ENCODE measurements at places on chromosomes 7 and 10.

DNA sequence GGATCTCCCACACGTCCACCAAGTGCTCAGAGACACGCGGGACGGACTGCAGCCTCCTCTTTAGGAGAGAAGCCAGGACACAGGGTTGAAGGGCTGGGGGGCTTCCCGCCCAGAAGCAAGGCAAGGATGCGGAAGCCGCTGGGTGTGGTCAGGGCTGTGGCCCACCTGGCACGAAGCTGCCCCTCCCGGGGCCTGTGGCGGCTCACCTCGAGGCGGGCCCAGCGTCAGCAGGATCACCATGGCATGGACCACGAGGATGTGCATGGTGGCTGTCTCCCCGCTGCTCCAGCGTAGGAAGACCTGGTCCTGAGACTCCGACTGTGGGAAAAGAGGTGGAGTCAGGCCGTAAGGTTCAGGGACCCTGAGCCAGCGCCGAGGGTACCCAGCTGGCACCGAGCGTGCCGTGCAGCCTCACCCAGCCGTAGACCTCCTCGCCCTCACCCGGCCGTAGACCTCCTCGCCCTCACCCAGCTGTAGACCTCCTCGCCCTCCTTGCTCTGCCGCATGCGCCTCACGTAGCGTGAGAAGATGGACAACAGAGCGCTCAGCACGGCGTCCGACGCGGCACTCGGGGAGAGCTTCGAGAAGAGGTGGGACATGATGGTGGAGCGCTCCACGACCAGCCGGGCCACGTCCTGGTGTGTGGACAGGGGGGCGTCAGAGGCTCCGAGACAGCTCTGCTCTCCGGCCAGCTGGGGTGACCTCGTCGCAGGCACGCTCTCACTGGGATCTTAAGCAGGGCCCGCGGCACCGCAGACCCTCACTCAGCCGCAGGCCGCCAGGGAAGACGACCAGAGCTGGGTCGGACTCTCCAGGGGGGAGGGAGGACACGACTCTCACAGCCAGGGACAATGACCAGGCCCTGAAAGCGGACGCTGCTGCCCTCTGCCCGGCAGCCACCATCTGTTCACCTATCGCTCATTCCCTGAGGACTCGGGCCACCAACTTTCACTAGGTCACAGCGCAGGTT is 20.4 kb downstream of the INTS1 start:
- DNase-seq = no peak

DNA sequence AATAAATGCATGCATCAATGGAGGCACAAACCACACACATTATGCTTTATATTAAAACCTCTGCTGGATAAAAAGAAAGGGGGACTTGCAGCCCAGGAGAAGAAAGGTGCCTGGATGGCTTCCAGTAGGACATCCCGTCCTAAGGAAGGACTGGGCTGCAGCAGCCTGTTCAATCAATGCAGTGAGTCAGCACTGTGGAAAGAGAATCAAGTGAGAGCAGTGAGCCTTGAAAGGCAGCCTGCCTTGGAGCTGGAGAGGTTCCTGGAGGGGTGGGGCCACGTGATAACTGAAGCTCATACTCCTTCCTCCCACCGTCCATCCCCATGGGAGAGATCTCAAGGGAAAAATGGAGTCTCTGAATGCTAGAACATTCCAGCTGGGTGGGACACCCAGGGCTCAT is 501.2 kb downstream of the ADRA2A start:
- DNase-seq = no peak

- DNase-seq = no peak
Measured at GRCh38 chr7:128247640-128248194, 6.6 kb downstream of the LEP start.

GRCh38 chr10:93378997-93379730 is 103.0 kb downstream of the MYOF start:
- no peak for DNase-seq

DNA sequence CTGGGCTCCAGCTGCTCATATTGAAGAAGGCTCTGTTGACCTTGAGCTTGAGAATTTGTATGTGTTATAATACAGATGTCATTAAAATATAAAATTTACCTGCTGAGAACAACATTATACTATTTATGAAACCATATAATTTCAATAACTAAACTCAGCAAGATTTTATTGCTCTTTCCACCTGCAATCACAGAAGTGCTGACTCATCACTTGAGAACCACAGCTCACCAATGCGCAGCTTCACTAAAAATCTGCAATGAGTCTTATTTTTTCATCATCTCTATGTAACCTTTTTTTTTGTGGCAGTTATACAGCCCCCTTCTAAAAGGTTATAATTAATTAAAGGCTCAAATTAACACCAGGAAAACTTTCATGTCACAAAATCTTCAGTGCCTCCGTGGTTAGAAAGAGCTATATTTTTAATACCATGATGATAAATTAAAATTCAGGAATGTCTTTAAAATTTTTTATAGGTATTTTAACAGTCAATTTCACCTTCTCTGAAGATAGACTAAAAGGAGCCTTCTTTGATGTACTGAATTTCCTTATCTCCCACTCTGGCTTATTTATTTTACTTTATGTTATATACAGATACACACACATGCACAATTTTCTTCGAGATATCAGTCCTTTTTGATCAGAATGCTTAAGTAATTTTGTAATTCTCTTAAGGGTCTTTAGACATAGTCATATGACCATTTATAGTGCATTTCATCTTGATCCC is 102.7 kb downstream of the EVX1 start:
- no peak for DNase-seq

DNA sequence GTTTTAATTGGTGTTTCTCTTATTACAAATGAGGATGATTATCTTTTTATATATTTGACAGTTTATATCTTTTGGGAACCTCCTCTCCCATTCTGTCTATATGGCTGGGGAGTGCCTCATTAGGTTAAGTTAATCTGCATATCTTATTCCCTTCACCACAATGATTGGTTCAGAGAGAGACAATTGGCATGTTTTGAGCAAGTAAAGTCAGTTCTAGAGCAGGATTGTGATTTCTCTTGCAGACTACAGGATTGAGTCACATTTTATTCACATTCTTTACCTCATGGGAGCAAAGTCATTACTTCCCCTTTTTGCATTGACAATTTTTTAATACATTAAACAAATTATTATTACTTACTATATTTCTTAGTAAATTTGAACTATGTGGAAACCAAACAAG is 345.6 kb downstream of the MDFIC start:
- DNase-seq = no peak
